ENCODE measurements at places on chromosomes 4 and X.

DNA sequence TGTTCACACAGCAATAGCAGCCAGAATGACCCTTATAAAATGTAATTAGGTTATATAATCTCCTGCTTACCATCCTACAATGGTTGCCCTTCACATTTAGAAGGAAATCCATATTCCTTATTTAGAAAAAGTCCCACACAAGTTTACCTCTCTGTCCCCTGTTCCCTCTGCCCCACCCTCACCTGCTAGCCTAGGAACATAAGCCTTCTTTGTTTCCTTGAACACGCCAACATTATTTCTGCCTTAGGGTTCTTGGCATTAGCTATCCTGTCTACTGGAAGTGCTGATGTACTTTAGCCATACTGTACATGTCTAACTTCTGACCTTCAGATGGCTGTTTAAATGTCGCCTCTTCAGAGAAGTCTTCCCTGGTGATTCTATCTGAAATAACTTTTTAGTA is 28.4 kb upstream of the USP53 start:
- no peak for DNase-seq

GRCh38 chr4:52728691-52729240 is 22.5 kb downstream of the ERVMER34-1 start:
- no peak for DNase-seq

GRCh38 chr4:111652236-111652635 is 493.0 kb upstream of the FAM241A start:
- no peak for DNase-seq

GRCh38 chr4:2537011-2537830 is 774 bp downstream of the FAM193A start:
- DNase-seq = peak; percentile 31

DNA sequence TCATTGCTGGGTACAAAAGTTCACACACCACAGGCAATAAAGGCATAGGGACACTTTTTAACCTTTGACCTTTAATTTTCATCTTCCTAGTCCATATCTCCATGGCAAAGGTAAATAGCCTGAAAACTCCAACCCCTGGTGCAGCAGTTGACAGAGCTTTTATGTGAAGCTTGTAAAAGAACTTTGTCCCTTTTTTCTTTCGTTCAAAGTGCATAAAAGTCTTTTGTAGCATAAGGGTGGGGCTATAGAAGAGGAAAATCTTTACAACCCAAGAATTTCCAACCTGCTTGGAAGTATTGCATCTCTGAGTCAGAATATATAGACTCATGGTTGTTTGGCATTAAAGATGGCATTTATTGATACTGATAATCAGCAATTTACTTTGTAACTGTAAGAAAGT is 20.4 kb downstream of the POF1B start:
- DNase-seq = no peak
